ENCODE measurements at places on chromosomes 2 and 18.

DNA sequence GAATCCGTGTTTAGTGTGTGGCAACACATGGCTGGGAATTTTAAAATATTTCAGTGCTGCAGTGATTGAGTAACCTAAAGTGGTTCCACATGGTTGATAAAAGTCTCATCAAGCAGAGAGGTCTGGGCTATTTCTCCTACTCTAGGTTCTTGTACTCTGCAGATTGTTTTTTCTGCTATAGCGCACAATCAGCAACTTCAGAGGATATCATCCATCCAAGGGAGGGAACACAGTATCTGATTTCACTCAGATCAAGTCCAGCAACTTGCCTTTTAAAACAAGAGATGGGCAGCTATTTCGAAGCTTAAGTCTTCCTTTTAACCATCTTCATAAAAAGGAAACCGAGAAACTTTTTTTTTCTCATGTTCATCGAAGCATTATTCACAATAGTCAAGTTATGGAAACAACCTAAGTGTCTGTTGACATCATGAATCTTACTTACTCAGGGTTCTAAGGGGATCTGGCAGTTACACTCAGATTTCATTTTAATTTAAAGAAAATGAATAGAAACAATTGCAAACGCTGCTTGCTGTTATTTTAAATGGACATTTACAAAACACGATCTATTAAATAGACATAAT, 172.7 kb upstream of the TRIB2 start:
- no peak for DNase-seq

DNA sequence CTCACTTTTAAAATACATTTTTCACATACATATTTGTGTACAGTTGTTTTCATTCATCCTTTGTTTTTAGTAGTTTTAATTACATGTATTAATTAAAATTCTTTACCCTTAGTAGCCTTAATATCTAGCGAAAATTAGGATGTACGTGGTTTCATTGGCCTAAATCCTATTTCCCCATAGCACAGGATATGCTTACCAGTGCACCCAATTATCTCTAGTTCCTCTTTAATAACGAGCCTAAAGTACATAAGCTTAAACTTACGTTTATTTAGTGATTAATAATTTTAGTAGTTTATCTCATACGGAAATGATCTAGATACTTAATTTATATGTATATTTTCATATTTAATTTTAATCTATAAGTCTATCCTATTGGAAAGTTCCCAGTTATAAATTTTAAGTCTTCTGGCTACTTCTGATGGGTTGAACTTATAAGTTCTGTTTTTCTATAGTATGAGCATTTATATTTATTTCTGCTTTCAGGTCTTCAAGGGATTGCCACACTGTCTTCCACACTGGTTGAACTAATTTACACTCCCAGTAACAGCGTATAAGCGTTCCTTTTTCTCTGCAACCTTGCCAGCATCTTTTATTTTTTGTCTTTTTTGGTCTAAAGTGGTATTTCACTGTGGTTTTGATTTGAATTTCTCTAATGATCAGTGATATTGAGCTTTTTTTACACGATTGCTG, 21.4 kb upstream of the RUFY4 start:
- no peak for DNase-seq

GRCh38 chr2:88211003-88211808, 41.1 kb downstream of the THNSL2 start:
- no peak for DNase-seq

- DNase-seq, result no peak
These were observed 1928.8 kb upstream of the CELF4 start for GRCh38 chr18:39494211-39494896.

DNA sequence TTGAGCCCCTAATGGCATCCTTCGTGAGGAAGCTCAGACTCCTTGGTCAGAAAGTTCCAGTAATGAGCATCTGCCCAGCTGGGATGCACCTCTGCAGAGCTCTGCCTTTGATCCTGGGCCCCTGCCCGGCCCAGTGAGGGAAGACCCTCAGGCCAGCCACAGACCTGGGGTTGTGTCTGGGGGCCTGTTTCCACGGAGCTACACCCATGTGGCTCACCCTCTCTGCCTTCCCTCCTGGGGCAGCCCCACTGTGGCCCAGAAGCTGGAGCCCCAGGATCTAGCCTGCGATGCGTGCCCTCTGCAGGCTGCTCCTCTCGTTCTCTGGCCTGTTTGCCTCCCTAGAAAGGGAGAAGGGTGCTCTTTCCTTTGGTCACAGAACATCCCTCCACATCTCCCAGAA, 9.8 kb downstream of the KCNF1 start:
- DNase-seq, result no peak

- no peak for DNase-seq
These were observed 1089.3 kb upstream of the CELF4 start for GRCh38 chr18:38654946-38655345.

DNA sequence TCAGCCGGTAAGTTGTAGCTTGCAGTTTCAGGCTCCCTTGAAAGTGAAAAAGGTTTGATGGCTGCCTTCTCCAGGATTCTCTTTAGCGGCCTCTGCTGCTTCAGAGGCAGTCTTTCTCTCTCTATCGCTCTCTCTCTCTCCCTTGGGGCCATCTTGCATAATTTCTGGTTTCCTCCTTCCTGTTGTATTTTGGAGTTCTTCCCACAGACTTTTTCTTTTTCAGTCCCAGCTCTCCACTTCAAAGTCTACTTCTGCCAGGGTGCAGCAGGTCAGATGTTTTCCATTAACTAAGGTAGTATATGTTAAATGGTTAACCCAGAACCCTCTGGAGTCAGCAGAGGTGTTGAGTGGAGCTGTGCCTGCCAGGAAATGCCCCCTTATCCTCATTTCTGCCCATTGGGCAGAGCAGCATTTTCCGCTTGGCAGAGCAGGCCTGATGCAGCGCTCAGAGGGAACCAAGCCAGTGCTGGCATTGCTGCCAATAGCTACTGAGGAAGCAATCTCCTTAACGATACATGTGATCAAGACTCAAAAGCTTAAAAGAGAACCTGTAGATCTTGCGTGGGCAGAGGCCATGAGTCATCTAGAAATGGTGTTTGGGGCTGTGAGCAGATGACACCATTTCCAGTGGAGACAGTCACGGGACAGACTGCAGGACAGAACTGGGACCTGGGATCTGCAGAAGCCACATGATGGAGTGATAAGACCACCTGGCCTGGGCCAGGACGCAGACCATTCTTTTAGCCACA, 20.8 kb downstream of the DBI start:
- no peak for DNase-seq

DNA sequence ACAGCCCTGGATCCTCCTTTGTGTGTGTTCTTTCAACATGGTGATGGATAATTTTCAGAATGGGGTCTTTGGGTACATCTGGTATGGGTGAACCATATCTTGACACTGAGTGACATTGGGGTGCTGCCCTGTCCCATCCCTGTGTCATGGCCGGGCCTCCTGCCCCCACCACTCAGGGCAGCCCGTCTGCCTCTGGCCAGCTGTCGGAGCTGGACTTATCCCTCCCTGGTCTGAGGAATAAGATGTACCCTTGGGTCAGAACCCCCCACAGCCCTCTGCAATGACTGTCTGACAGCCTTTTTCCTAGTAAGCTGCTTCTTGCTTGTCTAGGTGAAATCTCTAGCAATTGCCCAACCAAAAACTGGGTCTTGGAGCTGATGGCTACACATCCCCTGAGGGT, 142.9 kb downstream of the SH3RF3 start:
- DNase-seq, result no peak

DNA sequence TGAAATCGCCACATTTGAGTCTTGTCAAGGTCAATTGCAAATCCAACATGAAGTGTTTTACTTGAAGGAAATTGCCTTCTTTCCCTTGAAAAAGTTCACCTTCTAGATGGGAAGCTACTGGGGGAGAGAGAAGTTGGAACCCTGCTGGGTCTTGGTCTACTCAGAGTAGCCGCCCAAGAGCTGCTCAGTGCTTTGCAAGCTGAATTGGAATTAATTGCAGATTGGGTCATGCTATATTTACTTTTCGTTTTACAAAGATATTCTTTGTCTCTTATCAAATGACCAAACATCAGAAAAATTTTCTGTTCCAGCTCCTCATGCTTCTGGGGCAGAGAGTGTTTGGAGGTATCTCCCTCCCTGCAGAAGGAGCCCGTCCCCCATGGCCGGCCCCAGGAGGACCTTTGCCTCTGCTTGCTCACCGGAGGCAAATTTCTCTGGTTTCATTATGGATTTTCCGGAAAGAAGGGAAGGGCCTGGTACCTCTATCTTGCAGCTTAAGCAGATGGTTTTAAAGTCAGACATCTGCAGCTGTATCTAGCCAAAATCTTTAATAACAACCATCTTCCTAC, 289.7 kb downstream of the MYT1L start:
- DNase-seq, result no peak

- DNase-seq, result no peak
These were observed 905 bp downstream of the TTLL4 start for GRCh38 chr2:218711550-218711929.

DNA sequence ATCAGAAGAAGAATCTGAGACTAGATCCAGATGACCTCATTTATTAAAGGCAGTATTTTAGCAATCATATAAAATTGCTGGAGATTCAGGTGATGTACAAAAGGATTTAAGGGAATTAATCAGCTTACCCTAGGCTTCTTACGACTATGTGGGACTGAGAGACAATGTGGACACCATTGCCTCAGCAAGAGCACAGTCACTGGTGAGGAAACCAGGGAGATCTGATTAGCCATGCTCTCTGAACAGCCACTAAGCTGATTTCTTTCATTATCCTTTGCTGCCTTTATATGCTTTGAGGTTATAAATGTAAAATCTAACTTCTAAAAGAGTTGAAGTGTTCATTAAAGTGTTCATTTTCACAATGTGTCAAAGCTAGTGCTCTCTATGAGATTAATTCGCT, 22.7 kb upstream of the GULP1 start:
- no peak for DNase-seq

GRCh38 chr18:9705183-9705829, 2.8 kb upstream of the RAB31 start:
- DNase-seq, result no peak

- no peak for DNase-seq
These were observed 77.0 kb downstream of the EPC2 start for GRCh38 chr2:148721520-148721931.

DNA sequence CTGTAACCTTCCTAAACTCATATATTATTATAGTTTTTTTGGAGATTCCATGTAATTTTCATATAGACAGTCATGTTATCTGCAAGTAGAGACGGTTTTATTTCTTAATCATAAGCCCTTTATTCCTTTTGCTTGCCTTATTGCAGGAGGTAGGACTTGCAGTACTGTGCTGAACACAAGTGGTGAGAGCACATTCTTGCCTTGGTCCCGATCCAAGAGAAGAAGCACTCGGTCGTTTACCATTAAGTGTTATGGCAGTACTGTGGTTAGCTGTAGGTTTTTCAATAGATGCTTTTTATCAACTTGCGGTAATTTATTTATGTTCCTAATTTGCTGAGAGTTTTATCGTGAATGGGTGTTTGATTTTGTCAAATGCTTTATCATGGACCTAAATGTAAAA, 305.7 kb downstream of the DYSF start:
- DNase-seq, result no peak

GRCh38 chr2:233973786-233974185, 56.6 kb downstream of the TRPM8 start:
- no peak for DNase-seq

GRCh38 chr2:29946505-29946904, 25.1 kb upstream of the ALK start:
- no peak for DNase-seq

- DNase-seq, result no peak
These were observed 240.2 kb downstream of the KCNS3 start for GRCh38 chr2:18118703-18119102.

GRCh38 chr2:150909090-150909489, 352.6 kb downstream of the RBM43 start:
- DNase-seq, result no peak

- no peak for DNase-seq
These were observed 13.0 kb downstream of the FER1L5 start for GRCh38 chr2:96655526-96655925.

- no peak for DNase-seq
These were observed 295.8 kb downstream of the SP3 start for GRCh38 chr2:173669271-173669853.

DNA sequence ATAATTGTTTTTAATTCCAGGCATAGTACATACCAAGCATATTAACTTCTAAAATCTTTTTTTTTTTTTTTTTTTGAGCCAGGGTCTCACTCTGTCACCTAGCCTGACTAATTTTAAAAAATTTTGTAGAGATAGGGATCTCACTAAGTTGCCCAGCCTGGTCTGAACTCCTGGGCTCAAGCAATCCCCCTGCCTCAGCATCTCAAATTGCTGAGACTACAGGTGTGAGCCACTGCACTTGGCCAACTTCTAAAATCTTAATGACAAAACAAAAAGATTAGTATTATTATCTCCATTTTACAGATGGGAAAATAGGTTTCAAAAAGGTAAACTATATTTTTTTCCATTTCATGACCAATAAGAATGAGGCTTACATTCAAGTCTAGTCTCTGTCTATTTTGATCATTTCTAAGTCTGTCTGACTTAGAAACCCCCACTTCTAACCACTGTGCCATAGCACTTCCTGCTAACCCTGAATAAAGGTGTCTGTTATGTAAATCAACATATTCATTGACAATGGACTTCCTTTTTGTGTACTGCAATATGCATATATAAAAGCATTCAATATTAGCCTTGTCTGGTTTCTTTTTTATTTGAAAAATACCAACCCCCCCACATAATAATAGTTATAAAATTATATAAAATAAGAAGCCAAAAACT, 28.7 kb upstream of the ZEB2 start:
- DNase-seq, result no peak

DNA sequence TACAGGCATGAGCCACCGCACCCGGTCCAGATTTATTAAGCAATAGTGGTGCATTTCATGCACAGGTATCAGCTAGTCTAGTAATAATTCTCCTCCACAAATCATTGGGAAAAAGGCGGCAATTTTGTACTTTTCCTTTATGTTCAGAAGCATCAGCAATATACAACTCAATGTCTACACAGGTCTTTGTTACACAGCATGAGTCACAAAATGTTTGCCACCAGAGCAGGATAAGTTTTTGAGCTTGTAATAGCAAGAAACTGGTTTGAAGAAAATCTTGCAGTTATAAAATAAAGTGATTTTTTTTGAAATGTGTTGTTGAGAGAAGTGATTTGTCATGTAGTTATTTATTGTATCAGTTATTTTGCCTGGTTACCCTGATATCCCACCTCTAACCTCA, 4.8 kb upstream of the ITPRIPL1 start:
- no peak for DNase-seq

DNA sequence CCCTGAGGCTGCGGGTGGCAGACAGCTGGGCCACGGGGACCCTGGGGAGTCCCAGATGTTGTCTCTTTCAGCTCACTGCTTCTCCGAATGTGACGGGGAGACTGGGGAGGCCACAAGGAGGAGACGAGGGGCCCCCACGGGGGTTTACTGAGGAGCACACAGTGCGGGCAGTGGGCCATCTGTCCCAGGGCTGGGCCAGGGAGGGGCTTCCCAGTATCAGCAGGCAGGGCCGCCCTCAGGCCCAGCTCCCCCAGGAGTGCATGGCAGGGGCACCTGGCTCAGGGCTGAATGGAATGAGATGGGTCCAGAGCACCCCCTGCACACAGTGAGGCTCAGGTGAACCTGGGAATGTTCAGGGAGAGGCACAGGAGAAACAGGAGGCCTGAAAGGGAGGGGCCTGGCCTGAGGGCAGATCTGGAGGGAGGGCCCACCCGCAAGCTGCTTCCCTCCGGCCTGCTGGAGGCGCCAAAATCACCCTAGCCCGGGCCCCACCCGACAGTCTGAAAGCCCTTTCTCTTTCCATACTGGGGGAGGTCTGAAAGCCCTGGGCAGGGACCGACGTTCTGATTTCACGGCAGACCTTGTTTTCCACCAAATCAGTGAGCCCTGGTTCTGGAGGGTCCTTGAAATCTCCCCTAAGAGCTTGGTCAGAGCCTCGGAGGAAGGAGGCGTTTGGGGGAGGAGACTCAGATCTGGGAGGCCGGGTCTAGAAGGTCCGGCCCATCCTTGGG, 35.5 kb upstream of the PTMA start:
- DNase-seq, result no peak

GRCh38 chr2:424306-425171, 136.6 kb upstream of the ALKAL2 start:
- DNase-seq, result no peak
